ENCODE measurements at places on chromosomes 5 and 9. TPM values are rescaled to one million over a fixed set of nuclear protein-coding genes. Genes with fewer than 3 reads are reported as not detected.

CARD6 gene
- total RNA-seq, result 1.7 TPM

DNA sequence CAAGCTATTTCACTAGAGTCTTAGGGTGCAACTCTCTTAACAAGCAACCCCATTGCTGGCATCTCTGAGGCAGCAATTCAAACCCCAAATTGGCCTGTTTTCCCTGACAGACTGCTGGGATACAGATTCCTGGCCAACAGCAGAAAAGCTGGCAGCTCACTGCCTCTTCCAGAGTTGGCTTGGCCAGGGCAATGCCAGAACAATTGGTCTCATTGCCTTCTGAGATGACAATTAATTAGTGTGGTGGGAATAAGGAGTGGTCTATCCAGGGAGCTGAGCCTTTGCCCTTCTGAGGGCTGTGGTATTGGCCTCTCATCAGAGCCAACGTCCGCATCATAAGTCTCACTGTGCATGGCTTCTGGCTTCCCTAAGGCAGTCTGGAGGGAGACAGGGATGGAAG lies 183.2 kb downstream of the GNAQ start:
- no peak for DNase-seq

- no peak for DNase-seq
These were observed 79.4 kb upstream of the CCDC112 start for GRCh38 chr5:115375893-115376292.

SLC1A3 gene
- not detected for total RNA-seq

GRCh38 chr9:110140276-110140675 lies 67.7 kb downstream of the C9orf152 start:
- DNase-seq, result no peak

PCDHA7 gene
- total RNA-seq, result not detected

DNA sequence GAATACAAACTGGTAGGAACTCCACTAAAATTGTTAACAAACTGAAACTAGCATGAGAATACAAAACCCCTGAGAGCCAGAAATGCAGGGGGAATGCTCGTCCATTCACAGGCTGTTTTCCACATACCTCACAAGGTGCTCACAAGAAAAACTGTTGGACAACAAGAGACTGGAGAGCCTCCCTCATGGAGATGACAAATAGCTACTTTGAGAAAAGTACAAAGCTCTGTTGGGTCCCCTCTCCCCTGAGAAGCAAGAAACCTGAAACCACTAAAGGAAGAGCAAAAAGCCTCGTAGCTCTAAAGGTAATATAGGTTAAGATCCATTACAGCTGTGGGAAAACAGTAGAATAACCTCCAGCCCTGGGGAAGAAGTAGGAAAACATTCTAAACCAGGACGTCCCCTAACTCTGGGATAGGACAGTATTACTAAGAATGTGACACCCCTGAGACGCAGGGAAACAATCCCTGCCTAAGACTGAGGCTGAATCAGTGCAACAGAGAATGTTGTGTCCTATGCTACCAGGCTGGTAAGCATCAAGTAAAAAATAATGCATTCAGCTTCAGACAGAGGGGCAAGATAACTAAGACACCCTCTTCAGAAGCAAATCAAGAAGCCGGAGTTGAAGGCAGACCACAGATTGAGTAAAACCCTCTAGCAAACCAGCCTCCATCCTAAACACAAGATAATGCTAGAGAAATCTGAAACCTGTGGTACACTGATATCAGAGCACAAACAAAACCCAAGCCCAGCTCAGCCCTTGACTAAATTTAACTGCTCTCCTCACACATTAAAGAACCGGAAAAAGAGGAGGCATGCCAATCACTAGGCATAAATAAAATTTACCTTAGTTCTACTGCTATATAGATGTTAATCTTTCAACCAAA lies 160.2 kb downstream of the SSBP2 start:
- DNase-seq, result no peak

DNA sequence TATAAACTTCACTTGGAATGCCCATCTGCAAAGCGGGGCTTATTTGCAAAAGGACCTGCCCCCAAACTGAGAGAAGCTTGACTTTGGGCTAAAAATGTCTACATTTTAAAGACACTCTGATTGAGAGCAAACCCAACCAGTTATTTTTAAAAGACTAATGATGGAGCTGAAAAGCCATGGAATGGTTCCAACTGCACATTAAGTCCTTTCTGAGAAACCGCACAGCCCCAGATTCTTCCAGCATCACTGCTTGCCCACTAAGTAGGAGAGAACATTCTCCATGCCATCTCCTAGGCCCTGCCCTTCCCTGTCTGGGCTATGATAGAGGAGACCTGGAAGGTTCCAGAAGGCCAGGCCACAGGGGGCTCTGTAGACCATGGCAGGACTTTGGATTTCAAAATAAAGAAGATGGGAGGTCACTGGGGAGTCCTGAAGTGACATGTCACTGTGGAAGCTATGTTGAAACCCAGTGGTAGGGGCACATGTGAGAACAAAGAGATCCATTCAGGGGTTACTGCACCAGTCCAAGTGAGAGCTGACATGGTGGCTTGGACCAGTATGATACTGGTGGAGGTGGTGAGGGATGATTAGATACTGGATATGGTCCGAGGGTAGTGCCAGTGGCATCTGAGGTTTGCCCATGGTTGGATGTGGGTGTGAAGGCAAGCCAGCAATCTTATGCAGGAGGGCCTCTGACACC lies 179.2 kb downstream of the DAB2IP start:
- DNase-seq, result no peak

GRCh38 chr9:133990366-133991213 lies 1.5 kb downstream of the VAV2 start:
- no peak for DNase-seq

PSMD5 gene
- 57.9 TPM for total RNA-seq
